ENCODE measurements at places on chromosomes 3 and 15.

GRCh38 chr3:131007782-131008181, 18.8 kb downstream of the ASTE1 start:
- no peak for DNase-seq

- DNase-seq, result no peak
These were observed 387.0 kb downstream of the ZBBX start for GRCh38 chr3:166993015-166993630.

GRCh38 chr3:126834596-126835471, 130.8 kb downstream of the CHCHD6 start:
- no peak for DNase-seq

GRCh38 chr3:120272286-120272685, 12.7 kb downstream of the GPR156 start:
- DNase-seq, result no peak

GRCh38 chr3:59251869-59252268, 202.0 kb upstream of the CFAP20DC start:
- DNase-seq, result peak; percentile 10

DNA sequence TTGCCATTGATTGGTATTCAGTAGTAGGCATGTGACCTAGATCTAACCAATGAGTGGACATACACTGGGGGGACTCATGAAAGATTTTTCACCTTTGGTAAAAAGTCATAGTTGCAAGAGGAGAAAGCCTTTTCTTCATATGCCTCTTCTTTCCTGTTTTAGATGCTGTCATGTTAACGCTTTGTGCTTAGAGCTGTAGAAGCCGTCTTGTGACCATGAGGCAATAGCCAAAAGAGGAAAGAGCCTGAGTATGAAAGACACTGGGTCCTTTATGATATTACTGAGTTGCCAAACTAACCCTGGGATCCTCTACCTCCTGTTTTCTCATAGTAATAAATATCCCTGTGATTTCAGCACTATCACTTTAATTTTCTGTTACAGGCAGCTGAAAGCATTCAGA, 396.0 kb downstream of the FHIT start:
- no peak for DNase-seq

DNA sequence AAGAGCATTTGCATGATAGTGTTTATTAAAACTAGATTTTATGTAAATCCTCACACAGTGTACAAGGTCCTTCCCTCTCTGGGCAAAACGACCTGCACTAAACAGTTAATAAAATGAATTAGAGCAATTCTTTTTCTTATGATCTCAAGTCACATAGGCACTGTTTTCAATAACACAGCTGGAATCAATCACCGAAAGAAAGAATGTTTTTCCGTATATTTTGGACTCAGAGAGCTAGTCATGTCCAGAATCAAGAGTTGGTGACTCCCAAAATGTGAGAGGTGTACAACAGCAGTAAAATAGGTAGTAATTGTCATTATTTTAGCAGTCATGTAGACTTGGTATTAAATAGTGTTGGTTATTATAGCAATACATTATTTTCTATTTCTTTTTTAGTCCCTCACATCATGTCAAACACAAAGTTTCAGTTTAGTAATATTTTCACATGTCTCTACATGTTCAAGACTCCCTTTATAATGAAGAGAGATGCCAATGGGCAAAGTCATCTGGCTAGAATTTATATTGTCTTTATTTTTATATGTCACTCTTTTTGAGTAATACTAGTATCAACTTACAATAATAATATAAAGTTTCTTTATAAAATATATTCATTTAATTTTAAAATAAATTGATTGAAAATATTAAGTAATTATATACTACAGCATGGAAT, 448.6 kb upstream of the CDIN1 start:
- no peak for DNase-seq

DNA sequence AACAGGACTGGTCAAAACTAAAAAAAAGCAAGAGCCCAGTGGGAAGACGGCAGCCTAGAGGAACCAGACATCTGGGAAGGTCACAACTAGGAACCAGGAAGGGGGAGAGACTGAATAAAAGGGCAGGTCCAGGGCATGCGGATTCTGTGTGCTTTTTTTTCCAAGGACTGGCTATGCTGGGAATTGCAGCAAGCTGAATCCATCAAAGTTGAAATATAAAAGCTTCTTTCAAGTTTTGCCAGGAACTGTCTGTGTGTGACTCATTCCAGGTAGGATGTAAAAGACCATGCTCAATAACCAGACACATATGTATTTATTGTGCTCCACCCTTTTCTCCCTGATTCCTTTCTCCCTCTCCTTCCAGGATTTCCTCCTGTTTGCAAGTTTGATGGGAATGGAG, 47.9 kb upstream of the CCDC80 start:
- DNase-seq, result no peak

DNA sequence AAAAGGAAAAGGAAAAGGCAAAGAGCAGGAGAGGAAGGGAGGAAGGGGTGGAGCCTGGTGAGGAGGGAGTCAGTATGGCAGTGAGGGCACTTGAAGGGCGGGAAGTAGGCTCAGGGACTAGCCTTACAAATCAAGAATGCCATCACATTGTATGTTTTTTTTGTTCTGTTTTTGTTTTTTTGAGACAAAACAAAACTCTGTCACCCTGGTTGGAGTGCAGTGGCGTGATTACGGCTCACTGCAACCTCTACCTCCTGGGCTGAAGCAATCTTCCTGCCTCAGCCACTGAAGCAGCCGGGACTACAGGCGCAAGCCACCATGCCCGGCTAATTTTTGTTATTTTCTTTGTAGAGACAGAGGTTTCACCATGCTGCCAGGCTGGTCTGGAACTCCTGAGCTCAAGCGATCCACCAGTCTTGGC, 10.5 kb upstream of the PIK3CB start:
- no peak for DNase-seq

All from H4 (cell line).